ENCODE measurements at places on chromosomes 16 and 17. TPM values are rescaled to one million over a fixed set of nuclear protein-coding genes. Genes with fewer than 3 reads are reported as not detected.

Gene ACSM2A
- not detected for total RNA-seq

Gene TAC4
- total RNA-seq: not detected

Gene CANT1
- total RNA-seq: 42.1 TPM

Gene RETREG3
- 55.1 TPM for total RNA-seq

Gene CCL2
- total RNA-seq: 103 TPM

Gene NEUROD2
- not detected for total RNA-seq

Gene KRT37
- not detected for total RNA-seq

Gene ITGAX
- 0.26 TPM for total RNA-seq

Gene FN3K
- 11.5 TPM for total RNA-seq

Gene GPT2
- total RNA-seq: 7.1 TPM

Gene CDH15
- total RNA-seq: 0.68 TPM

Gene PTX4
- total RNA-seq: 0.06 TPM

Gene TUBG1
- total RNA-seq: 26.7 TPM

Gene HOXB3
- 0.31 TPM for total RNA-seq

Gene CD300A
- total RNA-seq: not detected

Gene OTOP2
- not detected for total RNA-seq

Gene COX6A2
- not detected for total RNA-seq

Gene WNT3
- 0.66 TPM for total RNA-seq

Gene TBC1D3E
- not detected for total RNA-seq

Gene GAS2L2
- total RNA-seq: not detected

Gene DHRS11
- 3.7 TPM for total RNA-seq

Gene TEX19
- not detected for total RNA-seq

Gene MMP28
- total RNA-seq: 0.12 TPM

Gene ANKRD40CL
- total RNA-seq: not detected

Gene CSH2
- total RNA-seq: not detected

Gene IGSF6
- total RNA-seq: not detected

Gene STH
- total RNA-seq: not detected

Gene CRYM
- total RNA-seq: 0.26 TPM

Gene SLC12A3
- total RNA-seq: not detected

Gene ASPA
- total RNA-seq: 0.13 TPM

Gene GHDC
- total RNA-seq: 19.7 TPM

Gene ASB16
- 0.13 TPM for total RNA-seq

Gene MVD
- 60.4 TPM for total RNA-seq

Gene DNAH17
- total RNA-seq: not detected

Gene EPN3
- 0.13 TPM for total RNA-seq

Gene PRSS8
- not detected for total RNA-seq

Gene CCL4
- total RNA-seq: not detected

Gene MPP3
- 6.7 TPM for total RNA-seq

Gene HASPIN
- 3.8 TPM for total RNA-seq

Gene ADAMTS18
- total RNA-seq: 0.19 TPM

Gene CNTNAP1
- total RNA-seq: 25.1 TPM

Gene FSCN2
- total RNA-seq: 2.8 TPM

Gene CIBAR2
- not detected for total RNA-seq

Gene PLA2G10
- not detected for total RNA-seq

Gene GAS7
- 0.66 TPM for total RNA-seq

Gene CLEC18B
- 0.53 TPM for total RNA-seq

Gene TM4SF5
- not detected for total RNA-seq

Gene ABCC1
- 91.7 TPM for total RNA-seq

Gene CHD9NB
- total RNA-seq: 0.66 TPM

Gene MPO
- under 0.01 TPM for total RNA-seq

Gene CD79B
- 2.1 TPM for total RNA-seq

Gene RPA1
- total RNA-seq: 47.2 TPM

Gene KRTAP1-5
- not detected for total RNA-seq

Gene CCL4L2
- total RNA-seq: not detected

Gene RNU2-1
- total RNA-seq: not detected

Gene GCGR
- not detected for total RNA-seq

Gene SYCE1L
- total RNA-seq: 1.2 TPM

Gene CACNA1G
- total RNA-seq: 0.37 TPM

Data from aortic smooth muscle cell (primary cell).